ENCODE measurements at places on chromosomes 11 and 22.

GRCh38 chr11:119365071-119365591, 16.4 kb downstream of the USP2 start:
- no peak for DNase-seq

- DNase-seq: no peak
Observed at GRCh38 chr11:27391331-27392015, 28.5 kb upstream of the CCDC34 start.

DNA sequence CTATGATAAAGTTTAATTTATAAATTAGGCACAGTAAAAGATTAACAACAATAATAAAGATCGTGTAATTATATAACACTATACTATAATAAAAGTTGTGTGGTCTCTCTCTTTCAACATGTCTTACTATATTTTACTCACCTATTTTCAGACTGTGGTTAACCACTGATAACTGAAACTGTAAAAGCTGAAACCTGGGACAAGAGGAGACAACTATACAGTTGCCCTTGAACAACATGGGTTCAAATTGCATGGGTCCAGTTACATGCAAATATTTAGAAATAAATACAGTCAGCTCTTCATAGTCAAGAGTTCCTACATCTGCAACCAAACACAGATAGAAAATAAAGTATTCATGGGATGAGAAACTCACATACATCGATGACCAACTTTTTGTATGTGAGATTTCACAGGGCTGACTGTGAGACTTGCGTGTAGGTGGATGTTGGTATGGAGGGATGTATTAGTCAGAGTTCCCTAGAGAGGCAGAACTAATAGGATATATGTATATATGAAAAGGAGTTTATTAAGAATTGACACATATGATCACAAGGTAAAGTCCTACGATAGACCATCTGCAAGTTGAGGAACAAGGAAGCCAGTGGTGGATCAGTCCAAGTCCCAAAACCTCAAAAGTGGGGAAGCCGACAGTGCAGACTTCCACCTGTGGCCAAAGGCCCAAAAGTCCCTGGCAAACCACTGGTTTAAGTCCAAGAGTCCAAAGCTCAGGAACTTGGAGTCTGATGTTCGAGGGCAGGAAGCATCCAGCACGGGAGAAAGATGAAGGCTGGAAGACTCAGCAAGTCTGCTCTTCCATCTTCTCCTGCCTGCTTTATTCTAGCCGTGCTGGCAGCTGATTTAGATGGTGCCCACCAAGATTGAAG, 359.5 kb downstream of the INSC start:
- DNase-seq: no peak

- no peak for DNase-seq
Observed at GRCh38 chr22:23138584-23139435, 3.0 kb downstream of the RSPH14 start.
